ENCODE measurements at places on chromosomes 4 and X.

- DNase-seq, result no peak
These were observed 19.9 kb upstream of the CPLX1 start for GRCh38 chr4:845836-846251.

DNA sequence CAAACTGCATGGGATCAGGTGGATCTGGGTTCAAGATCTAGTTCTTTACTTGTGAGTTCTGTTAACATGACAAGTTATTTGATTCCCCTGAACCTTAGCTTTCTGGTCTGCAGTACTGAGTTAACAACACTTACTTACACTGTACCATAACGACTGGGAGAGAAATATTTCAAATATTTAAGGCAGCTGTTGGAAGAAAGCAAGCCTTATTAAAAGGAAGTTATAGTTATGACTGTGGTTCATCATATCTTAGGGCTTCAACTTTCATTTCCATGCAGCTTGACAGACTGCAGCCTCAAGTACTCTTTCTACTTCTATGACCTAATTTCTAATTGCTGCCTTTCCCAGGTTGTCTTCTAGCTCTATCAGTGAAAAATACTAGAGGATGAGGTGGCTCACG is 40.0 kb upstream of the PDGFRA start:
- DNase-seq, result no peak

DNA sequence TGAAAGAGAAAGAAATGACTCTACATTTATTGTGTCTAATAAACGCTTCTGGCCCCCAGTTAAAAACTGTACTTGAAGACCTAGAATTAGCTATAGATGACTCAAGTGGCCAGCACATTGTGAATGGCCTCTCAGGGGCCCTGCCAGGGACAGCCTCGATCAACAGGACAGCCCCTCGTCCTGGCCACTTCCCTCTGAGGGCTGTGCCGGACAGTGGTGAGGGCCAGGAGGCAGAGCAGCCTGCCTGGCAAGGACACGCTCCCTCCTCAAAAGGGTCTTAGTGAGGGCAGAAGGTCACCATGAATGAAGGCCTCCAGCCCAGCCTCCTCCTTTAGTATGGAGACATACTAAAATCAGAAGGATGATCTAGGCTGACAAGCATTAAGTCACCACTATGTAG is 16.5 kb downstream of the RNF212 start:
- no peak for DNase-seq

- DNase-seq, result no peak
These were observed 84.8 kb downstream of the TNIP2 start for GRCh38 chr4:2671267-2671895.

DNA sequence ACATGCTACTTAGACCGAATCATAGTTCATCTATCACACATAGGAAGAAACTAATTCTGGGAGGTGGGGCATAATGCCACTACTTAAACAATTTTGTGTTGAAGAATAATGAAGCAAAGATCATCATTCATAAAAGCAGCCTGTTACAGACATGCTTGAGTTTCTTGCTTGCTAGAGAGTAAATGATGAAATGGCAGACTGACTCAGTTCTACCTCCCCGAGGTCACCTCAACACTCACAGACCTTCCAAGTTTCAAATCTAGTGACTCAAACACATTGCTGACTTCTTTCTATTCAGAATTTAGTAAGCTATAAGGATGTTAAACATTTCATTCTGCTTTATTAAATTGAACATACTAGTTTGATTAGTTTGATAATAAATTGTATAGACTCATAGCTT is 636.5 kb upstream of the FRG1 start:
- DNase-seq, result no peak

GRCh38 chr4:108384544-108384943 is 215.8 kb upstream of the LEF1 start:
- DNase-seq, result no peak

GRCh38 chr4:165217325-165217724 is 10.0 kb downstream of the KLHL2 start:
- no peak for DNase-seq

- DNase-seq, result no peak
These were observed 63.2 kb downstream of the FRAS1 start for GRCh38 chr4:78120144-78120880.

GRCh38 chrX:50495616-50496015 is 25.0 kb upstream of the DGKK start:
- no peak for DNase-seq

DNA sequence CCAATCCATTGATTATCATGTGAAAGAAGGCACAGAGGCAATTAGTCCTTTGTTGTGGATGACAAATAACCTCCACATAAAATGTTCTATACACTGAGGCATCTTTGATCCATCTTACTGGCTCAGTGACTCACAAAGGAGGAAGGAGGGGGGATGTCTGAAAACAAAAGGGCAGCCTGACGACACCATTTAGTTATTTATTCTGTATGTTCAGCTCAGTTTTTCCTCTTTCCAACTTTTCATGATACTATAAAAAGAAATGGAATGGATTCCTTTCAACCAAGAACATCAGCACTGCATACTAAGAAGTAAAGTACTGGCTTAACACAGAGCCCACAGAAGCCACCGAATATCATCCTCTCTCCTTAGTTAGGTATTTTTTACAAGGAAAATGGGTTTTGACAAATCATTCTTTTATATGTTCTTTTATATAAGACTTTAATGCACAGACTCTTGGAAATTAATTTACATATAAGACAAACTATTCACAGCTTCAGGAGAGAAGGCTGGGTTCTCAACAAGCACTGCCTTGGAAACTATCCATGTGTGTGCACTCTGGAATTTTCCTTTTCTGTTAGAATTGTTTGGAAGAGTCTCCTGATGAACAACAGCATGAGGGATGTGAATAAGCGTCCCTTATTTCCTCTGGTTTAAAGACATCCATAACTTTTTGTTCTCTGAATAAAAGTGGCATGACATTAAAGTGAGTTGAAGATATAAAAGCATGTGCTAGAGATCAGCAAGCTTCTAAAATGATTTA is 135.6 kb downstream of the TSPAN5 start:
- DNase-seq, result no peak

- no peak for DNase-seq
These were observed 45.8 kb downstream of the TACR3 start for GRCh38 chr4:103673983-103674382.

DNA sequence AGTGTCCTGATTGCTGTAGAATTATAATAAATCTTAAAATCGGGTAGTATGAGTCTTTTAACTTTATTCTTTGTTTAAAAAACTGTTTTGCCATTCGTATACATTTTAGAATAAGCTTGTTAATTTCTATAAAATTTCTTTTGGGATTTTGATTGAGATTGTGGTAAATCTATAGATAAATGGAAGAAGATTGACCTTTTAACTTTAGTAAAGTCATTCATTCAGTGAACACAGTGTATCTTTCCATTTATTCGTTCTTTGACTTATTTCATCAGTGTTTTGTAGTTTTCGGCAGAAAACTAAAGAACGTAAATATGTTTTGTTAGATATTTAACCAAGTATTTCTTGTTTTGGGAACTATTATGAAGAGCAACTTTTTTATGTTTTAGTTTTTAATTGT is 38.9 kb downstream of the DRD5 start:
- DNase-seq, result no peak

- no peak for DNase-seq
These were observed 2.5 kb upstream of the ARSD start for GRCh38 chrX:2931612-2932011.

GRCh38 chr4:182978152-182978827 is 61.1 kb upstream of the DCTD start:
- DNase-seq, result no peak

DNA sequence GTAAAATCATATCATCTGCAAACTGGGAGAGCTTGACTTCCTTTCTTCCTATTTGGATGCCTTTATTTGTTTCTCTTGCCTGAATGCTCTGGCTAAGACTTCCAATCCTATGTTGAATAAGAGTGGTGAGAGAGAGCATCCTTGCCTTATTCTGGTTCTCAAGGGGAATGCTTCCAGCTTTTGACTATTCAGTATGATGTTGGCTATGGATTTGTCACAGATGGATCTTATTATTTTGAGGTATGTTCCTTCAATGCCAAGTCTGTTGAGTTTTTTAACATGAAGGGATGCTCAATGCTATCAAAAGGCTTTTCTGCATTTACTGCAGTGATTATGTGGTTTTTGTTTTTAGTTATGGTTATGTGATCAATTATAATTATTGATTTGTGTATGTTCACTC is 2144.6 kb upstream of the TENM3 start:
- DNase-seq, result no peak

GRCh38 chr4:137967480-137968190 is 274.5 kb downstream of the SLC7A11 start:
- no peak for DNase-seq

GRCh38 chr4:156217236-156217635 is 263.6 kb upstream of the CTSO start:
- no peak for DNase-seq

DNA sequence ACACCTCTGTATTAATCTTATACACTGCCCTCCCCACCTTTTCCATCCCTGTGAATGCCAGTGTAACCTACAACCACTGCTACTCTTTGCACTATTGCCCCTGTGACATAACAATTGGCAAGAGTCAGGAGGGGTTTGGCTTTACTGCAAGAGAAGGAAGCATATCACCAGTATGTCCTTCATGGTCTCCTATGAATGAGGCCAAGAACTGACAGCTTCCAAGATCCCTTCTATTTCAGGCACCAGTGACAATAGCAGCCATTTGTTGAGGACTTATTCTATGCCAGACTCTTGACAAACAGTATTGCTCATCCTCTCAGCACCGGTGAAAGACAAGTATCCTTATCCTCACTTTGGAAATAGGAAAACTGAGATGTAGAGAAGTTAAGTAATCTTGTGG is 363.9 kb downstream of the MID1IP1 start:
- DNase-seq, result no peak

GRCh38 chr4:166045457-166045856 is 172.4 kb downstream of the TLL1 start:
- DNase-seq, result no peak

GRCh38 chrX:41265615-41266014 is 68.3 kb upstream of the DDX3X start:
- peak; percentile 50 for DNase-seq

DNA sequence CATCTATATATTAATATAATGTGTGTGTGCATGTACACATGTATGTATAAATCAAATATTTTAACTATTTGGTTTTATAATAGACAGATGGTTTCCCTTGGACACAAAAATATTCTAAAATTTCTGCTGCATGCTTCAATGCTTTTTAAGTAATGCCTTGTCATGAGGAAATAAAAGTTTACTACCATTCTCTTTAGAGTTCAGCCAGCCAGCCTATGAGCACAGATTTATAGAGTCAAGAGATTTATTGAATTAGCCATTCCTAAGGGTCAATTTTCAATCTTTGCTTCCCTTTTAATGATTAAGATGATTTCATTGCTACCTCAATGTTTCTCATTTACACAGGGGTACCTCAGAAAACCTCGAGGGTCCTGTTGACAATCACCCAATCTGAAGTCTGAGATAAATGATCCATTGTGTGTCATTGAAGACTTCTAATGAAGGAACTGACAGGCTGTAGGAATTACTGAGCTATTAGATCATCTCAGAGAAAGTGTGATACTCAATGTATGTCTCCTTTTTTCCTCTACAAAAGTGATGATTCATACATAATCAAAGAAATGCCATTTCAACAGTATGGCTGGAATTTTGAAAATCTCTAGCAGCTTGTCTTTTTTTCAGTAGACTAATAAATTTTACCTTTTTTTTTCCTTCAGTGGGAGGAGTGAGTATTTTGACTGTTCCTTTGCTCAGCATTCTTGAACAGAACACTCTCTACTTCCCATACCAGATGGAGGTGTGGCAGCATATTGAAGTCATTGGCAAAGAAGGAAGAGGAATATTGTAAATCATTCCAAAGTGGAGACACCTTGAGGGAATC is 222.6 kb upstream of the PCDH18 start:
- DNase-seq, result no peak

DNA sequence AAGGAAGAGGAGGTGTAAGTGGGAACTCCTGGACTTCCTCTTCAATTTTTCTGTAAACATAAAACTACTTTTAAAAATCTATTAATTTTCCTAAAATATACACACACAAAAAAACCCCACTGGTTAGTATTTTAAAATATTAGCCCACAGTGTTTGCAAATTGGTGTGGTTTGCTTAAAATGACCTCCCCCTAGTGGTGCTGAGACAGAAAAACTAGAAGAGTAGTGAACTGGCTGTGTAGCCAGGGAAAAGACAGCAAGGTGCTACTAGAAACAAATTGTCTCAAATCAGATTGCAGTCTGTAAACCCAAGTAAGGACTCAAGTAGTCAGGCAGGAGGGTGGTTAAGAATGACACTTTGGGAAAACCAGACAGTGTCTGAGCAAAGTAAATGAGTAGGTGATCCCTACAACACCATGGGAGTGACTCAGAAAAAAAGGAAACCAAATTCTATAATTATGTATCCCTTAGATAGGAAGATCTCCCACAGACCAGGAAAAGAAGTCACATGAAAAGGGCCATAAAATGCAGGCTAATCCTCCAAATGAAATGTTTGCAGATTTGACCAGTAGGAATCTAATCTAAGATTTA is 26.0 kb downstream of the AMTN start:
- peak; percentile 56 for DNase-seq

- no peak for DNase-seq
These were observed 6.9 kb upstream of the CLOCK start for GRCh38 chr4:55553441-55554201.

DNA sequence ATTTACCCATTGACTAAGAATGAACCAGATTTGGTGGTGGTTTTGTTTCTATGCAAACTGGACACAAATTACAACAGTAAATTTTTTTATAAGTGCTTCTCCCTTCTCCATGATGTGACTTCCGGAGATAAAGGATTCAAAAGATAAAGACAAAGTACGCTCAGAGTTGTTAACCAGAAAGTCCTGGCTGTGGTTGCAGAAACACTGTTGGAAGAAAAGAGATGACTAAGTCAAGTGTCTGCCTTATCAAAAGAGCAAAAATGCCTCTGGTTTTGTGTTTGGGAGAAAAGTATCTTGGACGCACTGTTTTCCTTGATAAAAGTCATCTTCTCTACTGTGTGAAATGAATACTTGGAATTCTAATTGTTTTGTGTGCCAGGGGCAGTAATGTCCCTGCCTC is 213.4 kb downstream of the GC start:
- DNase-seq, result peak; percentile 34

DNA sequence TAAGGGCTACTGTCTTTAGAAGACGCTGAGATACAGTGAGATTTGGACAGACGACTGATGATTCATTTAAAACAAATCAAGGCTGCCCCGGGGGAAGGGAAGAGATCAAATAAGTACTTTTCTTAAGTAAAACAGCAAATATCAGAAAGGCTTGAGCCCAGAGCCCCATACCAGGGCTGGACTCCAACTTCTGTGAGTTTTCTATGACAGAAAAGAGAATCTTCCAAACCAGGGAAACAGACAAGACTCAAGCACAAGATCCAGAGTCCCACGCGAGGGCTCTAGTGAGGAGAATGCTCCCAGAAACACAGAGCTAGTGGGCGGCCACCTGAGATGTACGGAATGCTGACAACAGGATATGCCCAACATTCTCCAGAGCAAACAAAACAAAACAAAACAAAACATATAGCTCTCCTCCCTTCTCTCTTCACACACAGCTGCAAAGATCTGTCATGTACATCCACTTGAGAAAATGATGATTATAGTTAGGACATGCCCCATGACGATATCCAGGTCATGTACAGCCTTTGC is 13.1 kb downstream of the ACSL1 start:
- DNase-seq, result no peak
